ENCODE measurements at places on chromosomes 2 and 18. TPM values are rescaled to one million over a fixed set of nuclear protein-coding genes. Genes with fewer than 3 reads are reported as not detected.

DNA sequence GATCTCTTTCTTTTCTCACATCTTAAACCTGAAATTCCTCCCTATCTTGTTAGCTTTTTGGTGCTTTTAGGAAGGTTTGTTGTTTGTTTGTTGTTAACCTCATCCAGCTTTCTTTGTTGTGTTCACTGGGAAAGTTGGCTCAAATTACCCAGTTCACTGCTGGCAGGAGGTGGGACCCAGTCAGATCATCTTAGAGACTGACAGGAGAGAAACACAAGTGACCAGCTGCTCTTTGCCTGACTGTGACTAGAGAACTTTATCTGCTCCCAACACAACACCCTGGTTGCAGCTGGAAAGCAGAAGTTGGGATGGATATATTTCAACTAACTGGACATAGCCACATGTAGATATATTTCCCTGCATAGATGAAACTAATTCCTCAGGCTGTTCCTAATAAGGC is 10.0 kb downstream of the MAPK4 start:
- no peak for DNase-seq

DNA sequence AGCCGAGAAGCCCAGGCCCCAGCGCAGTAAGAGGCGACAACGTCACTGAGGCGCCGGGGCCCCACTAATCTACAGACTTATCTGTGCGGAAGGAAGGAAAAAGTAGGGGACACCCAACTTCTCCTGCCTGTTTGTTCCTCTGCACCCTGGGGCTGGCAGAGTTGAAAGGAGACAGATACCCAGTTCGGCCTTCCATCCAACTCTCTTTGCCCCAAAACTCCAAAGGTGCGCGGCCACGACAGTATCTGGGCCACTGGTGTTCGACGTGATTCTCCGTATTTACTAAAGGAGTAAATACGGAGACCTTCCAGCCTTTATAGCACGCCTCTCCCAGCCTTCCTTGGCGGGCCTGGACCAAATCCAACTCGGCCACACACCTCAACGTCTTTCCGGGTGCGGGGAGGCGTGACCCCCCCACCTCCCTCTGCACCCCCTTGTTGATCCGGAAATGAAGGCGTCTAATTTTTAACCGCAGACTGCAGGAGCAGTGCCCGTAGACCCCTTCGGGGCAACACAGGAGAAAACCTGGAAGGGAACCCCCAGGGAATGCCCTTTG is 1.6 kb downstream of the SMAD7 start:
- no peak for DNase-seq

DNA sequence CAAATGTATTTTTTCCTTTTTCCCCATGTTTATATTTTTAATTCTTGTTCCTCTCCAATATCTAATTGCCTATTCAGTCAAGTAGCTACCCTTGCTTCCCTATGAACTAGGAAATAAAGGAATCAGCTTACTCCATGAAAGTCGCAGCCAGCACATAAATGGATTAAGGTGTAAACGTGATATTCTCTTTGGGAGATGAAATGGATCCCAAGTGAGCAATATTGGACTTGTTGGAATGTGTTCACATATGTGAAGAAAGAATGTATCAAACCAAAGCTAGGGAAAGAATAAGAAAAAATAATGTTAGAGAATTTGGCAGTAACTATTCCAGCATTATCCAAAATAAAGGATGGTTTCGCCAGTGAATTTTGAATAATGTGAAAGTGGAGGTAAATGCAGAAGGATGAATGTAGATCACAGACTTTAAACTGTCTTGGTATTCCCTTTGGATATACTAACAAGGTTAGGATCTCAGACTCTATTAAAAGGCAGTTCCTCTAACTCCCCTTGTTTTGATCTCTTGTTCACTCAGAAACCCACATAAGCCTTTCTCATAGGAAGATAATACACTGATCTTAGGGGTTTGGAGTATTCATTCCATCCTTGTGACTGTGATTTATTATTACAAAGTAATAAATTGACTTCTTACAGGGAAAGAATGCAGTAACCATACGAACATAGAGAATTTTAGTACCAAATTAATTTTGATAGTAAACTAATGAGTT is 208.1 kb downstream of the BABAM2 start:
- DNase-seq = no peak

GRCh38 chr2:147222506-147222905 is 622.3 kb upstream of the ACVR2A start:
- no peak for DNase-seq

DNA sequence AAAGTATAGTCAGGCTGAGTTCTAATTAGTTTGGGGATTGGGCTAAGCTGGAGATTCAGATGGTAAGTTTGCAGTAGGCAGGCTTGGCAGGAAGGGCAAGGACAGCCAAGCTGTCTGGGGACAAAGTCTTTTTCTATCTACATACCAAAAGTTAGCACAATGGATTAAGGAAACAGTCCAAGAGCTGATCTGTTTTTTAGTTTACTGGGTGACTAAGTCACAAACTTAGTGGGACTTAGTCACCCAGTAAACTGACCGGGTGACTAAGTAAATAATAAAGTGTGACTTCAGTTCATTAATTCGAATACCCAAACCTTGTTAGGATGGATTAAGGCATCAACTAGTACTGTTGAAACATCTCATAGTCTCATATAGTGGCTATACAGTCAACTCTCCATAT is 1386.0 kb upstream of the CELF4 start:
- no peak for DNase-seq

Gene C1QL2
- polyA plus RNA-seq = 0.74 TPM

DNA sequence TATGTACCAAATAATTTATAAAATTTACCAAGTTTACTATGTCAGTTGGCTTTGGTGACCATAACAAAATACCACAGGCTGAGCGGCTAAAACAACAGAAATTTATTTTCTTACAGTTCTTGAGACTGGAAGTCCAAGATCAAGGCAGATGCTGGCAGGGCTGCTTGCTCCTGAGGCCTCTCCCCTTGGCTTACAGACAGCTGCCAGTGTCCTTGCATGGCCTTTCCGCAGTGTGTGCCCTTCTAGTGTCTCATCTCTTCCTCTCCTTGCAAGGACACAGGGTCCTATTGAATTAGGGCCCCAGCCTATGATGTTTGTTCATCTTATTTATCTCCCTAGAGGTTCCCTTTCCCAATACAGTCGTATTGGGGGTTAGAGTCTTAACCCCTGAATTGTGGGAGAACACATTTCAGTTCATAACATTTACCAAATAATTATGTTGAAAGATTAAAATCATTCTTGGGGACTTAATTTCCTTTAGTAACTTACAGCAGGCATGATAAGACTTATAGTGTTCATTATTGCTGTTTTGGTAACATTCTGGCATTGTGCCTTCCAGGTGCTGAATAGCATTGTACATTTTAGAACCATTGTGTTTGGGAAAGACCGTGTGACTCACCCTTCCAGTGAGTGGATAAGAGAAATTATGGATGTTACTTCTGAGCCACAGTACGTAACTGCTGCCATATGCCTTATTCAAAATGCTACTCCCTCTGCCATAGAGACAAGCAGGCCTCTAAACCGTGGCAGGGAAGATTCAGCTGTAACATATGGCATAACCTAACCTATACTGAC is 317.5 kb downstream of the TMX3 start:
- DNase-seq = no peak

DNA sequence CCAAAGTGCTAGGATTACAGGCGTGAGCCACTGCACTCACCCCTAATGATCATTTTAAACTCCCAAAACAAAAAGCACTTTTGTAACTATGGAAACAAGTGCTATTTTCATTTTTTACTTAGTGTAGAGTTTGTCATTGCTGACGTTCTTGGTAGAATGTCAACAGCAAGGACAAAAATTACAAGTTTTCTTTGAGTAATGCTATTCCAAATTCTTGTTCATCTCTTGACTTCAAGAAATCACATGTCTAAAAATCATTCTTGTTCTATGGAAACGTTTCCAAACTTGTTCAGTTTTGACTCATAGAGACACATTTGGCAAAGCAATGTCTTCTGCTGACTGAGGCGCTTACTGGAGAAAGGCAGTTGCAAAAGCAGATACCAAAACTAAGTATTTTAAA is 82.6 kb downstream of the MBP start:
- DNase-seq = no peak

DNA sequence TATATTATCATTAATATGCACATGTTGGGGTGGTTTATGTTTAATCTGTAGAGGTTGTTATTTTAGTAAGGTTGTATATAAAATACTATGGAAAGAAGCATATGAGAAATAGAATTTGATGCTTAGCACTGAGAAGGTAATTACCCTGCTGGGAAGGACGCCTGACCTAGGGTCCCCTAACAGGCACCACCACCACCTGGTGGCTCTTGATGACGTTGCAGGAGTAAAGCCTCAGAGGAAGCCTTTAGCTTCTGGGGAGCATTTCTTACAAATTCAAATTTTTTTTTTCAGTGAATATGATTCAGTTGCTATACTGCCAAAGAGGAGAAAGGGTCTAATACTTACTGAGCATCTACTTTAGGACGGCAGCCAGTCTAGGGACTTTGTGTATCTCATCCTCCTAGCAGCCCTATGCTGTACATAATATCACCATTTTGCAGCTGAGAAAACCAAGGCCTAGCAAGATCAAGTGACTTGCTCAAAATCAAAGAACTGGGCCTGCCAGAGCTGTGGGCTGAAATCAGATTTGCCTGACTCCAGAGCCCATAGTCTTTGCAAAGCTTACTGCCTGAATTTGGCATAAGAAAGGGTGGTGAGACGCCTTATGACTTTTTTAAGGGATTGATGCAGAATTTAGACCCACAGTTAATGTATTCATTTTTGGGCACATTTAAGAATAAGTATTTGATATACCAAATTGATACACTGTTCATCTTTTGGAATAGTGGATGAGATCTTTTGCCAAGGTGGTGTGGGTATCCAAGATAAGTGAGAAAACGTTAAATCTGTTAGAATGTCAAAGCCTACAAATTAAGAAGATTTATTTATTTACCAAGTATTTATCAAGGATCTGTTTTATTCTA is 78.8 kb upstream of the GAREM1 start:
- no peak for DNase-seq

Measured in spinal cord (tissue), 10 donors.